Stimulated activated CD4-positive, alpha-beta T cell treated with anti-CD3 and anti-CD28 coated beads, Interleukin-4, amount 100 ng/mL, for 1 hour (primary cell): ENCODE measurements at places on chromosomes 7 and 10.

- DNase-seq = no peak
Observed at GRCh38 chr10:20457649-20458048, 439.5 kb downstream of the NEBL start.

GRCh38 chr10:78630944-78631838 lies 437.6 kb upstream of the ZMIZ1 start:
- DNase-seq = no peak

DNA sequence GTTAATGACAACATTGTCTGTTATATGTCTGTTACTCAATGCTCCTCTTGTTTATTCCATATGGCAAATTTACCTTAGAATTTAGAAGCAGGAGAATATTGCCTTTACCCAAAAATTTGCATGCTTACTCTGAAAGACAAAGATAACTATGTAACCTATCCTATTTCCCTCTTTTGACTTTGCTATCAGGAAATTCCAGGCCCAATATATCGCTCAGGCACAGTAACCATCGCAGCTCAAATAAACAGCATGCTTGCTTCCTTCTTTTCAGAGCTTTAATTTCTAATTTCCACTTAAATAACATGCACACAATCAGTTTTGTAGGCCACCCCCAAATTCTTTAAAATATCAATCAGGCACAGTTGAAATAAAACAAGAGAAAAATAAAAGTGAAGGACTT lies 57.8 kb downstream of the EBLN1 start:
- no peak for DNase-seq

DNA sequence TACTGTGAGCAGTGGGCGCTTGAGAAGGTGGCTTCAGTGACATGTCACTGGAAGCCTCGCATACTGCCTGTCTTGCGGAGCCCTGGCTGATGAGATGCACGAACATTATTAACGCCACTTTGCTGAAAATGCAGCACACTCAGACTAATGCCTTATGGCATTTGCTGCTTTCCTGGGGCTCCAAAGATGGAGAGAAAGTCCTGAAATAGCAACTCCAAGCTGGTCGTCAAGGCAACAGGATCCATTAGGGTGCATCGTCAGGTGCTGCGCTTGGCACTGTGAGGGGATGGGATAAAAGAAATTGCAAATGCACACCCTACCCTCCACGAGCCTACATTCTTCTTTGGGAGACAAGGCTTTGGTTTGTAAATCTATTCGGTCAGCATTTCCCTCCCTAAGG lies 592.5 kb downstream of the TYW1 start:
- no peak for DNase-seq

- peak; percentile 16 for DNase-seq
Observed at GRCh38 chr10:105950410-105950809, 1214.1 kb downstream of the SORCS1 start.

- DNase-seq = no peak
Observed at GRCh38 chr10:24483701-24484100, 240.0 kb downstream of the ARHGAP21 start.

DNA sequence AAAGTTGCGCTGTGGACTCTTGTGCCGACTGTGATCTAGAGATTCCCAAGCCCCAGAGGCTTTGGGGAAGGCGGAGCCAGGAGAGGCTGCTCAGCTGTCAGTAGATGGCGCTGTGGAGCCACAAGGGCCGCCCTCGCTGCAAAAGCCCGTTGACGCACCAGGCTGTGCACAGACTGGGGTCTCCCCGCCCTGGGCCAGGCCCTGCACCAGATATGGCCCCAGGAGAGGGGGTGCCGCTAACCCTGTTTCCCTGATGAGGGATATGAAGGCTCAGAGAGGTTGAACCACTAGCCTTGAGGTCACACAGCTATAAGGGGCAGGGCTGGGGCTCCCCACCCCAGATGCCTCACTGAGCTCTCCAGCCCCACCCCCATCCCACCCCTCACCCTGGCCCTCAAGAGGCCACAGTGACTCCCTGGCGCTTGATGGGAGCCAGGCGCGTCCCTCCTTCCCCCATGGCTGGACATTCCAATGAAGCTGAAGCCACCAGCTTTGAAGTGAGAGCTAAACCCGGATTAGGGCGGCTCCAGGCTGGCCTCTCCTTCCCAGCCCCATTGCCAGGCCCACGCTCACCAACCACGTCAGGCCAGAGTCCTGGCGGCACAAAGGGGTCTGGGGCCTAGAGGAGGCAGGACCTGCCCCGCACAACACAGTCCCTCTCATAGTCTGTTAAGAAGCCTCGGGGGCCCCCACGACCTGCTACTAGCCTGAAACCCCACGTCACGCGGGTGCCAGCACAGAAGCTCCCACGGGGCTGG lies 26.4 kb downstream of the MYL10 start:
- DNase-seq = peak; percentile 71

DNA sequence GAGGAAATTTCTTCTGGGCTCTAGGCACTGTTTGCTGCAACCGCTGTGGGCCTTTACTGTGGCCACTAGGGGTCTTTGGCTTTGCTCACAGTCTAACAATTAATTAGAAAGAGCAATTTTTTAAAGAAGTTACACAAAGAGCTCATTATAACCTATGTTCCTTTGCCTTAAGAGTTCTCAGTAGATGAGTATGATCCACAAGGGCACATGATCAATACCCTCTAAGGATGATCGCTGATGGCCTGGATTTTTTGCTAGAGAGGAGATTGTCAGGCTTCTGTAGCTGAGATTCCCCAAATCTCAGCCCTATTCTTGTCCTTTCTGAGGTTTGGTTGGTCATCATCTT lies 80.8 kb upstream of the RHOBTB1 start:
- DNase-seq = no peak

DNA sequence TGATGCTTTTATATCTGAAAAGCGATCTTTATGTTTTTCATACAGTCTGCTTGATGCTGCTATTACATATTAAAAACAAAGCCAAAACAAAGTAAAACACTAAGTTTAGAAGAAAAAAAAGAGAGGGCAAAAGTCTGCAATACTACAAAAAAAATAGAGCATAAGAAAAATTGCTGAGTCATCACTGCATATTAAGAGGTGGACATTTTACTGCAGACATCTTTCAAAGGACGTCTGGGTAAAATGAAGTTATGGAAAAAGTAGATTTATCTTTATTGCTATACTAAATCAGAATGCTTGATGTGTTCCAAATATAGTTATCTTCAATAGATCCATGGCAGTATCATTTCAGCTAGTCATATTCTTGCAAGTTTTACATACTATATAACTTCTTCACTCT lies 172.0 kb downstream of the MAGI2 start:
- no peak for DNase-seq

DNA sequence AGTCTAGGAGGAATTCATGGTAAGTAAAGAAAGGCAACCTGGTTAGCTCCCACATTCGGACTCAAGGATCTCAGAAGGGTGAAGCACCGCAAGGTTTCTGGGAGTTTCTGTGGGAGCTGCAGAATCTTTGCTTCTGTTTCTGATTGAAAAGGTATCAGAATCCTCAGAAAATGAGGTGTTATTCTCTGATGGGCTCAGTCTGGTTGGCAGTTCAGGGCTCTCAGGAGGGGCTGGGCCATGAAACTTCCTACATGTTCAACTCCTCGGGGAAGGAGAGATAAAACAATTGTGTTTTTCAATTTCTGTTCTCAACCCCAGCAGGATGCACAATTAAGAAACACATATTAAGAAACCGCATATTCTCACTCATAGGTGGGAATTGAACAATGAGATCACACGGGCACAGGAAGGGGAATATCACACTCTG lies 9.1 kb downstream of the OR2A7 start:
- no peak for DNase-seq

DNA sequence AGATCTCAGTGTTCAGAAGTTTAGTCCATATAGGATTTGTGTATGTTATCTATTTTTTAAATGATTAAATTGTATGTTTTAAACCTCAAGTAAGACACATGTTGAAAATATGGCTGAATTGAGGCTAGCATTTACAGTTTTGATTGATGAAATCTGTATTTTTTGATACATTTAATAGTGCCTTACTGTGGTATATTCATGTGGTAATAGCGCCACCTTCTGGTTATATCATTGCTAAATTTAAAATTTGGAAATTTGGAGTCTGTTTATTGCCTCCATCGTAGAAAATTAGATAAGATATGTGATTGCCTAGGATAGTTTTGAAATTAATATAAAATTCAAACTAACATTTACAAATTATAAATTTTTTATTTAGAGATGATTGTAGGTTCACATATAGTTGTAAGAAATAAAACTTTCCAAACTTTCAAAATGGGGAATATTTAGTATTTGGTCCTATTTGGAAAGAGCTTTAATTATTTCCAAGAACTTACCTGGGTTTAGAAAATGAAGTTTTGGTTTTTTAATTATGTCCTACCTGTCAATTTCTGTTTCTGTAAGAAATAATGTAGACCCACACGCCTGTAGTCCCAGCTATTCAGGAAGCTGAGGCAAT lies 19.1 kb upstream of the ARMS2 start:
- no peak for DNase-seq

DNA sequence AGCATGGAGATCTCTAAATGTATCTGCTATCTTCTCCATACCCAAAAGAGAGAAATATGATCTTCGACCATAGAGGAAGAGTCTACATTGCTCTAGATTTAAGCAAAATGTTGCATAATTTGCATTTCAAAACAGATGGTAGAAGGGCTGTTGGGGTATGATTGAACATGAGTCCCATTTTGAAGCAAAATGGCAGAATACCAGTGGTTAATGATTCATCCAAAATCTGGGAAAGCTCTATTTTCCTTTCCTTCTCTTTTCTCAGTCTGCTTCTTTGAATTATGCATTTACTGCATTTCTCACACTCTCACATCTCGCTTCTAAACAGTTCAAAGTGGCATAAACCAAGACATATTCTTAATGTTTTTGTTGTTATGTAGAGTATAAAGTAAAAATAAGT lies 178.5 kb downstream of the MACC1 start:
- no peak for DNase-seq

- no peak for DNase-seq
Observed at GRCh38 chr10:107423903-107424302, 259.4 kb upstream of the SORCS1 start.

GRCh38 chr7:32091608-32092210 lies 21.5 kb upstream of the PDE1C start:
- DNase-seq = no peak

DNA sequence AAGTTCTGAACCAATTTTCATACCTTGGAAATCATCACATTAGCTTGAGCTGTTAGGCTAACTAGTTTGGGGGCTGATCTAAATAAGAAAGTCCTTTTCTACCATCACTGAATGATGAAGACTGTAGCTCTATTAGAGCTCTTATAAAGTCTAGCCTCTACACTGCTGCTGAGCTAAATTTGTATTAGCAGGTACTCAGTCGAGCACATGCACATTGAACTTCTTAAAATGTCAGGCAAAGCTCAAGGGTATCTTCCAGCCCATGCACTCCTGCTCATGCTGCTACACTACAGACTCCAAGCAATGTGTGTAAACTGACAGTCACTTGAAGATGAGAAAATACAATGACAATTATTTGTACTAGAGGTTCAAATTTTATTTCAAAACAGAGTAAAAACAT lies 158.8 kb upstream of the TMEM229A start:
- no peak for DNase-seq

DNA sequence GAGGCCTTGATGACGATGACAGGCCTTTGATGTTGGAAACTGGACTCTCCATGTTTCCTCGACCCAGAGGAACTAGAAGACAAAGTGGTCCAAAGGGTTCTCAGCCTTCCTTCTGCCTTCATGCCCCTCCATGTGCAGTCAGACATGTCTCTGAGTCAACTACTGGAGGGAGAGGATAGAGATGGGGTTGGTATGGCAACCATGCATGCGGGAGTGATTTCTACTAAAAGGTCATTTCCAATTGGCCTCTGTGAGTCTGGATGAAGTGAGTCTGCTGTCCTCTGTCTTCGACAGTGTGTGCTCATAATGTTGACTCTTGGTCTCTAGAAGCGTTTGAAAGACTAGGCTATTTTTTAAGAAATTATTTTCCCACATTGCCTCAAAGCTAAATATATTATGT lies 29.2 kb downstream of the STK17A start:
- DNase-seq = no peak

- no peak for DNase-seq
Observed at GRCh38 chr7:24368161-24368560, 84.2 kb downstream of the NPY start.

- DNase-seq = no peak
Observed at GRCh38 chr7:9557853-9558252, 1124.4 kb downstream of the NXPH1 start.

DNA sequence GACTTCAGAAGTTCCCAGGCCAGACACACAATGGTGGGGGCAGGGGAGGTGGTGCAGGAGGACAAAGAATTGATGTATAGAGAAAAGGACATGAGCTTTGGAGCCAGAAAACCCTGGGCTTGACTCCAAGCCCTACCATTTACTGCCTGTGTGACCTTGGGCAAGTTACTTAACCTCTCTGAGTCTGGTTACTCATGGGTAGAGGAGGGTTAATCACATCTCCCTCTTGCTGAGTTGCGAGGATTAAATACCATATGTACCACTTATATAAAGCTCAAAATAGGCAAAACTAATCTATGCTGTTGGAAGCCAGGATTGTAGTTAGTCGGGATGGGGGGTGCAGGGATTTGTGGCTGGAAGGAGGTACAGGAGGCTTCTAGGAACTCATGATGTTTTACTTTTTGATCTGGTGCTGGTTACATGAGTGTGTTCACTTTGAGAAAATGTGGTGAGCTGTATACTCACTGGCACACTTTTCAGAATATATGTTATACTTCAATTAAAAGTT lies 106.8 kb downstream of the SLIT1 start:
- no peak for DNase-seq

- no peak for DNase-seq
Observed at GRCh38 chr10:21468086-21468485, 57.4 kb downstream of the SKIDA1 start.

GRCh38 chr10:129710510-129710847 lies 243.4 kb downstream of the MGMT start:
- DNase-seq = no peak

DNA sequence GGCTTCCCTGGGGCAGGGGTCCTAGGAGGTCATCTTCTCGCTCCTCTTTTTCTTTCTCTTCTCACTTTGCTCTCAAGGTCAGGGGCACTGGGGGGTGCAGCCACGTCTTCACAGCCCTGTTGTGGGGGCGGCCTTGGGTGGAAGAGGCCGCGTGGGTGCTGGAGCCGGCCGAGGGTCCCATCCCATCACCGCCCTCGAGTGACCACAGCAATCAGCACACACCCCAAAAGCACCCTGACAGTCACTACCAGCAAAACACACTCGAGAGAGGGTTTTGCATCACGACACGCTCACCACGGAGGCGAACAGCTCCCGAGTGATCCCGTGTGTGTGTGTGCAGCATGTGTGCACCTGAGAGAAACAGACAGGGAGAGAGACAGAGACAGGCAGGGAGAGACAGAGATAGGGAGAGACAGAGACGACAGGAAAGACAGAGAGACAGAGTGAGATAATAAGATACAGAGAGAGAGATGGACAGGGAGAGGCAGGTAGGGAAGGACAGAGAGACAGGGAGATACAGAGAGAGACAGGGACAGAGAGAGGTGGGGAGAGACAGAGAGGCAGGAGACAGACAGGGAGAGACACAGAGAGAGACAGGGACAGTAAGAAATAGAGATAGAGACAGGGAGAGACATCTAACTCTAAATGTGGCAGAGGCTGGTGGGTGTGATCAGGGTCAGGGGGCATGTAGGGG lies 100.9 kb downstream of the WDR37 start:
- no peak for DNase-seq

- DNase-seq = no peak
Observed at GRCh38 chr7:42935861-42936260, 3.7 kb downstream of the MRPL32 start.

GRCh38 chr7:2968616-2969397 lies 74.9 kb downstream of the CARD11 start:
- DNase-seq = no peak
